ENCODE measurements at places on chromosomes 11 and 22.

DNA sequence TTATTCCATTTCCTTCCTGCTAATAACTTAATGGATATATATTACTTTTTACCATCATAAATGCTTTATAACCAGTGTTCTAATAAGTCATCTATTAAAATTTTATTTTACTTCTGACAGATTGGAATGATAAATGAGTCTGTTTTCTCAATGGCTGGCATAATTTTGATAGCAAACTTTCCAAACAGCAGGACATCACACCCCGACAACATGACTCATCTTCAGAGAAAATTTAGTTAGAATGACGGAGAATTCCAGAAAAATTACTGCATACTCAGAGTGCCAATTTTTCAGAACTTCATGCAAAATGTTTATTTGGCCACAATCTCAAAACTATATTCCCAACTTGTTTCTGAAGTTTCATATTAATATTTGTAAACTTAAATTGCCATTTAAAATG, 174.4 kb downstream of the SWAP70 start:
- no peak for DNase-seq

GRCh38 chr11:73288873-73289707, 17.0 kb downstream of the P2RY6 start:
- DNase-seq = peak; percentile 41

DNA sequence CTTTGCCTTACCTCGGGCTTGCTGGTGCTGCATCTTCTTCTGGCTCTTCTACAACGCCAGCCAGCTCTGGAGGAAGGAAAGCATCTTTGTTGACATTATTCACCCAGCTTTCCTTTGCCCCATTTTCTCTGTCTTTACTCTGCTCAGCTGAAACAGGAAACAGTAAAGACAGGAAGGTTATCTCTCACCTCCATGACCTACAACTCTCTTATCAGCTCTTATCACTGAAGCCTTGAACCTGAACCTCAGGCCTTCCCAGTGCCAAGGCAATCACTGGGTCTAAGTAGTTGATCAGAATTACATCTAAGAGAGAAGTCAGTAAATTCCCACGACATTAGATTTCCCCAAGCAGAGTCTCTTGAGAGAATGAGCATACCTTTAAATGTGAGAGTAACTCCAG, 59.6 kb upstream of the CCDC89 start:
- no peak for DNase-seq

DNA sequence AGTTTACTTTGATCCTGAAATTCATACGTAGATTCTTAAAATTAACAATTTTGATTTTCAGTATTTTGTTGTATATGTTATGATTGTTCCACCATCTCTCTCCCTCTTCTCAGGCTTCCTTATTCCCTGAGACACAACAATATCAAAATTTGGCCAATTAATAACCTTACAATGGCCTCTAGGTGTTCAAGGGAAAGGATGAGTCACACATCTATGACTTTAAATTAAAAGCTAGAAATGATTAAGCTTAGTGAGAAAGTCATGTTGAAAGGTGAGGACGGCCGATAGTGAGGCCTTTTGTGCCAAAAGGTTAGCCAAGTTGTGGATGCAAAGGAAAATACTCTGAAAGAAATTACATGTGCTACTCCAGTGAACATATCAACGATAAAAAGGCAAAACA, 5.5 kb upstream of the OR52J3 start:
- no peak for DNase-seq

- DNase-seq = no peak
Measured at GRCh38 chr11:67308031-67308866, 4.9 kb downstream of the SSH3 start.

- DNase-seq = no peak
Measured at GRCh38 chr11:10920205-10920604, 62.4 kb upstream of the ZBED5 start.

GRCh38 chr22:47251911-47252310, 489.5 kb downstream of the TBC1D22A start:
- no peak for DNase-seq

- no peak for DNase-seq
Measured at GRCh38 chr22:40238425-40239344, 61.0 kb downstream of the TNRC6B start.

DNA sequence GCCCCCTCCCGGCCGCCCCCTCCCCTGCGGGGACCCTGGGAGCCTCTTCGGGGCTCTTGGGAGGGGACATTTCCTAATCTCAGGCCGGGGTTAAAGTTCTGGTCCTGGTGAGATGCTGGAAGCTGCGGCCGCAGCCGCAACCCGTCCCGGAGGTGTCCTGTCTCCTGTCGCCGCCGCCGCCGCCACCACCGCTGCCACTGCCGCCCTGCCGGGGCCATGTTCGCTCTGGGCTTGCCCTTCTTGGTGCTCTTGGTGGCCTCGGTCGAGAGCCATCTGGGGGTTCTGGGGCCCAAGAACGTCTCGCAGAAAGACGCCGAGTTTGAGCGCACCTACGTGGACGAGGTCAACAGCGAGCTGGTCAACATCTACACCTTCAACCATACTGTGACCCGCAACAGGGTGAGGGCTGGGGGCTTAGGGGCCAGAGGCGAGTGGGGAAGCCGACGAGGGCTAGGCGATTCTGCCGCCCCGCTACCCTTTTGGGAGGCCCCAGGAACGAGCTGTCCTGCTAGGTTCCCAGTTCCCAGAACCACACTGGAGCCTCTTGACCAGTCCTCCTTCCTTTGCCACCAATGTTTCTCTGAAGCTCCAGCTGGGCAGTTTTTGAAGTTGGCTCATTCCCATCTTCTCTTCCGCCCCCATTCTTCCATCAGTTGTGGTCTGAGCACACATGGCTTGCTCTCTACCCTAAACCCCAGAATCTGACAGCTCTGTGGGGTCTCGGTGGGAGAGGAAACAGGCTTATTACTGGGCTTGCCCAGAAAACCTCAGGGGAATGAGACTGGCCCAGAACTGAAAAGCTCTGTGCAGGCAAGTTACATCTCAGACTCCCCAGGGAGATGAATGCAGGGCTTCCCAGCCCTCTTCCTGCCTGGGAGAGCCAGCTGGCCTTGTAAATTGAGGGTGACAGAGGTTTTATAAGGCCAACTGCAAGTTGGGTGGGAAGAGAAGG, 781 bp downstream of the SIDT2 start:
- no peak for DNase-seq

DNA sequence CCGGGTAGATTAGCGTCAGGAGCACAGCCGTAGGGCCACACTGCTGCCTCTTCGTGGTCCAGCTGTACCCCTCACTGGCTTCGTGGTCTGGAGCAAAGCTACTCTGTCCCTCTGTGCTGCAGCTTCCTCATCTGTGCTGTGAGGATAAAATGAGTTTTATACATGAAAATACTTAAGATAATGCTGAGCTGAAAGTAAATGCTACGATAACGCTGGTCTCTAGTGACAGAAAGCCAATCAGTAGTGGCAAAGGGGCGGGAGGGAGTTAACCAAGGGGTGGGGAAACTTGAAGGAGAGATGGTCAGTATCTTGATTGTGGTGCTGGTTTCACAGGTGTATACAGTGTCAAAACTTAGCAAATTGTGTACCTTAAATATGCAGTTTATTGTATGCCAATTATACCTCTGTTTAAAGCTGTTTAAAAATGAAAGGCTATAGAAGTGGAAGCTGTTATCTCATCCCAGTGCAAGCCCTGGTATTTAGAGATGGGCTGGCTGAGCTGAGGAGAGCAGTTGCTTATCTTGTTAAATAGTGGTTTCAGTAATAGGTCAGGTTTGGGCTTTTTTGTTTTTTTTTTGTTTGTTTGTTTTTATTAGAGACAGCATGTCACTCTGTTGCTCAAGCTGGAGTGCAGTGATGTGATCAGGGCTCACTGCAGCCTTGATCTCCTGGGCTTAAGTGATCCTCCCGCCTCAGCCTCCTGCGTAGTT, 36.7 kb downstream of the ACO2 start:
- no peak for DNase-seq

DNA sequence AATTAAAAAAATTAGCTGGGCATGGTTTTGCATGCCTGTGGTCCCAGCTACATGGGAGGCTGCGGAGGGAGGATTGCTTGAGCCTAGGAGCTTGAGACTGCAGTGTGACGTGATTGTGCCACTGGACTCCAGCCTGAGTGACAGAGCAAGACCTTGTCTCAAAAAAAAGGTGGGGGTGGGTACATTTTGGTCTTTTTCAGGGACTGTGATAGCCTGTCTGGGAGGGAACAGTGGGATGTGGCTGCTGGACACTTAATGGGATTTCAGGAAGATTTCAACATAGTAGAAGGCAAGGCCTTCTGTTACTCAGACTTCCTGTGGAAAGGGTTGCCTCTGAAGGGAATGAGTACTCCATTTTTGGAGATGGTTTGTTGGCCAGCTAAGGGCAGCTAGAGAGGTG, 40.6 kb downstream of the RELT start:
- no peak for DNase-seq

GRCh38 chr11:131483453-131483852, 113.0 kb downstream of the NTM start:
- DNase-seq = no peak

GRCh38 chr11:1598816-1599215, 722 bp upstream of the KRTAP5-2 start:
- DNase-seq = no peak

DNA sequence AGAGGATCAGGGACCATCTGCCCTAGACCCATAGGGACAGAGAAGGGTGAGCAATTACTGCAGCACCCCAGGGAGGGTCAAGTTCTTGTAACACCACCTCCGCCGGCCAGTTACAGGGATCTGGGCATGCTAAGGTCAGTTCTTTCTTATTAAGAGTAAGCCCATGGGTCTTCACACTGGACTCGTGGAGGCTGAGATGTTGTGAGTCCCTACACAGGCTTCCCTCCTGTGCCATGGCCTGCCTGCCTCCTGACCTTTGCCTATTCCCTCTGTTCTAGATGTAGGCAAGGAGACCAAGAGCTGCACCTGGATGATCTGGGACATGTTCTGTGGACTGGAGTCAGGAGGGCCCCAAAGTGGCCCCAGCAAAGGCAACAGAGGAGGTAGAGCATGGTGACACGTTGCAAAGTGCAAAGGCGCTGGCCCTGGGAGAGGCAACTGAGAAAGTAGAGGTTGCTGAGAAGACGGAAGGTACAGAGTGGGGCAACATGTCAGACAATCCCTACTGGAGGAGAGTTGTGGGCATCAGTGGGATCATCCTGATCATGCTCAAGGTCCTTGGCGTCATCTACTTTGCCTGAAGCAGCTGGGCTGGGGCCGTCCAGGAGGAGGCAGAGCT, 16.3 kb upstream of the GNAZ start:
- DNase-seq = no peak

DNA sequence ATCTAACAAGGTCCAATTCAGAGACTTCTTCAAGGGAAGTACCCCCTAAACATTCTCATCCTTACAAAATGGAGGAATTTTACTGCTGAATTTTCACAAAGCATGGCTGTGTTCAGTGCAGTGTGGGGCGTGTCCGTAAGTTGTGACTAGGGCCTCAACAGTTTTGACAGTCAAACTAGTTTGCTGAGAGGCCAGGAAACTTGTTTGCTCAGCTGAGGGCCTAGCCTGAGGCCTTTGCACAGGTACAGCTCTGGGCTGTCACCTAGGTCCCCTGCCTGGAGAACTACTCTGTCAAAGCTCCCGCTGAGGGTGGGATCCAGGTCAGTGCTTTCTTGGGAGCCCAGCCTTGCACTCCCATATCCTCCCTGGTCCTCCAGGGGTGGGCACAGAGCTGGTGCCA, 27.9 kb downstream of the TCP11L1 start:
- no peak for DNase-seq

DNA sequence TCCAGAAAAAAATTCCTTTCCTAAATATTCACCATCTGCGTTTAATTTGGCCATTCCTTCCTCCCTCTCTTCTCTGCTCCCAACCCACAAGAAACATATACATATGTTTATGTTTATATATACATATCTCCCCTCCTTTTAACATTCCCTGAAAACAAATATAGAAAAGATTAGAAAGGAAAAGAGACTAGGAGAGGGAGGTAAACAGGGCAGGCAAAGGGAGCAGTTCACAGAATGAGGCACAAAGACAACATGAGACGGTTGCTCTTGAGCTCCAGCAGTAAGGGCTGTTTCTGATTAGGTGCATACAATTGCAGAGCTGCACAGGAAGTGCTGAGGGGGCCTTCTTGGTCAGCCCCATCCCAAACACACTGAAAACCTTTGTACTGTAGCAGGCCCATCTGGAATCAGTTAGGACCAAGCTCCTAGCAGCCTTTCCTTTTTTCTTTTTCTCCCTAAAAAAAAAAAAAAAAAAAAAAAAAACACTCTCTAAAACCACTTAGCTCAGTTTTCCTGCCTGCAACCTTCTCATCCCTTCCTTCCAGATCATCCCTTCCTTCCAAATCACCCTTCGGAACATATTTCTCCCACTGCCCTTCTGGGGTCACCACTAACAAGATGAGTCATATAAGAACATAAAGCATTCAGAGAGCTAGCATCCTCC, 57.0 kb downstream of the RBFOX2 start:
- DNase-seq = no peak

DNA sequence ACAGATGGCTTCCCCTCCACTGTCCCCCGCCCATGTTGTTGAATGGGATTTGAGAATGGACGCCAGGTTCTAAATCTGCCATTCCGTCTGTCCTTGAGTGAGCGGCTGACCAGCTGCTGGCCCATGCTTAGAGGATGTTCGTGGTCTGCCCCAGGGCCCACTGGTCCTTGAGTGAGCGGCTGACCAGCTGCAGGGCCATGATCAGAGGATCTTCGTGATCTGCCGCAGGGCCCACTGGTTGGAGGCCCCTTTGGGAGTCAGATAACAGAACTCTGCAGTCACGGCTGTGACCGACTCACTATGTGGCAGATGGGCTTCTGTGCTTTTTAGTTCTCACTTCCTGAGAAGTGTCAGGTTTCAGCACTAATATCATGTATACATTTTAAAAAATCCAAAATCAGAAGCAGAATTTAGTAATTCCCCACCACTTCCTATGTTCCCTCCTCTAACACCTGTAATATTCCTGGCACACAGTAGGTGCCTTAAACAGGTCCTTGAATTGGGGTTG, 54.1 kb downstream of the MICAL3 start:
- DNase-seq = no peak

DNA sequence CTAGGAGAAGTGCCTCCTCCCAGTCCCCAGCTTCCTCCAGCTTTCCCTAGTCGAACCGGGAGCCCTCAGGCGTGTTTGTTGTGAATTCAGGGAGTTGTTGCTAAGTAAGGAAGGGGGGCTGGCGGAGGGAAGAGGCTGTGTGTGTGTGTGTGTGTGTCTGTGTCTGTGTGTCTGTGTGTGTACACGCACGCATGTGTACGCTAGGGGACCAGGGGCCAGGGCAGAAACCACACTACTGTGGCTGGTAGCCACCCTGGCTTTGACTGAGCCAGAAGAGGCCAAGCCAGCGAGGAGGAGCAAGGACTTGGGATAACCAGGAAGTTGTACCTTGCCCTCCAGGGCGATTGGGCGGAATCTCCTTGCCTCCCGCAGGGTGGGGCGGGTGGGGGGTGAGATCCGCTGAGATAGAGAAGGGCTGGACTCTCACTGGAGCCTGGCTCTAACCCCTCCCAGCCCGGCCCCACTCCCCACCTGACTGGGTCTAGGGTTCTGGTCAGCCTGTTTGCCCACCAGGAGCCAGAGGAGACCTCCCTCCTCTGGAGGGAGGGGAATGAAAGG, 7.5 kb downstream of the BCL9L start:
- no peak for DNase-seq
